ENCODE measurements at places on chromosomes 5 and 9.

DNA sequence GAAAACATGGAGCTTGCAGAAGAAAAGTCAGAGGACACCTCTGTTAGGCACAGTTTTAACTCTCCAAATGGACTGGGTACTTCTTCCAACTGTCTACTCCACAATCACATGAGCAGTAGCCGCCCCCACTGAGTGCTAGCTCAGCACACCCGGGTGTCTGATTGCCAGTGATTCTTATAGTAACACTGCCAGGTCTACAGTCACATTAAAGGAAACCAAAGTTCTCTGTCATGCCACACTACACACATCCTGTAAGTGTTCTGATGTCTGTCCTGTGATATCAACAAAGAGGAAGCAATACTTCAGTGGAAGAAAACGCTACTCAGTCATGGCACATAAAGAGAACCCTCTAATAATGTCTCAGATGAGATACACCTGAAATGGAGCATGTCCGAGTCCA is at the start of gene HAVCR2:
HAVCR2 (minus strand) TSS at position 69 of the 400 bp plus-strand sequence; CDS start at position 8, 61 bp downstream.
- DNase-seq: no peak

DNA sequence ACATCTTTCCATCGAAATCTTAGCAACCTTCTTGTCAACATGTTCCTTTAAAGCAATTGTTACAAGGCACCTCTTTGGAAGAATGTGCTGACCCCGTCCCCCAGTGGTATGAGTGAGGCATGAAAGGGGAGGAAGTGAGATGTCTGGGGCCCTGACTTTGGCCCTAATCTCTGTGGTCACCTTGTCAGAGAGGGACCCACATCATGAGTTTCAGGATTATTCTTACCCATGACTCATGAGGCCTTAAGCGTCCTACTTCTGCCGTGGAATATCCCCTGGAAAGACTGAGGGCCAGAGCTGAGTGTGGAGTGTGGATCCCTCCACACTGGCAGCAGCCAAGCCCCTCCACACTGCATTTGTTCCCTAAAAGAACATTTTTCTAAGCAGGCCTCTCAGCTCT is 81.2 kb downstream of the FSTL4 start:
- DNase-seq: no peak

- DNase-seq: no peak
Measured at GRCh38 chr5:132102101-132102701, 28.6 kb downstream of the CSF2 start.

GRCh38 chr5:33330992-33331391 is 109.8 kb upstream of the TARS1 start:
- no peak for DNase-seq

DNA sequence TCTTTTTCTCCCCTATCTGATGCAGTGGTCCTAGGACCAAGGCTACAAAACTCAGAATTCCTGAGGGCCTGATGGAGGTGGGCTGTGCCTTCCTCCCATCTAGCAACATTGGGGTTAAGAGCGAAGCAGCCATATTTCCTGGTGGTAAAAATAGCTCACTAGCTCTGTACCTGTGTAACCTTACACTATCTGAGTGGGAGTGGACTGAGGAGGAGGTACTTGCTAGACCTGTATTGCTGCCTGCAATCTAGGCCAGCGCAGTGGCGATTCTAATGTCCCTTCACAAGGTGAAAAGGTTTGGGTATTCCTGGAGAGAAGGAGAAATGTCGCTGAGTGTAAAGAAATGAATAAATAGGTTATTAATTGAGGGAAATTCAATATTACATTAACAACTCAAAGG is 80.2 kb upstream of the LIFR start:
- DNase-seq: no peak

DNA sequence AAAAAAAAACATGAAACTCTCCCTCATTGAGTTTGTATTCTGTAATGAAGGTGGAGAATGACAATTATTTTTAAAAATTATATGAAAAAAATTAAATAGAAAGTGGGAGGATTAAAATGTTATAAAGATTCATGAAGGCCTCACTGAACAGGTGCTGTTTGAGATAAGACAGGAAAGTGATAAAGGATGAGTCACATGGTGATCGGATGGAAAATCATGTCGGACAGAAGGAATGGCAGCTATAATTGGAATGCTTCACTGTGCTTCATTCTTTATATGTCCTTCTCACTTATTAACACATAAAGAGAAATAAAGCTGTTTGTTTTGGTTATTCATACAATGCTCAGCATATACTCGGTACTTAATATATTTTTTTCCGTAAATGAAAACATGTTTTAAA is 464.5 kb upstream of the RGMB start:
- DNase-seq: no peak

GRCh38 chr5:72702881-72703434 is 113.5 kb upstream of the TNPO1 start:
- DNase-seq: peak; percentile 11

All from nephron progenitor cell (in vitro differentiated cells).